Right ventricle myocardium inferior (tissue), 1 donor: ENCODE measurements at places on chromosomes 3 and 15. TPM values are rescaled to one million over a fixed set of nuclear protein-coding genes. Genes with fewer than 3 reads are reported as not detected.
A peak's percentile ranks its signal among the peaks of the same experiment; 100 is the strongest.

DNA sequence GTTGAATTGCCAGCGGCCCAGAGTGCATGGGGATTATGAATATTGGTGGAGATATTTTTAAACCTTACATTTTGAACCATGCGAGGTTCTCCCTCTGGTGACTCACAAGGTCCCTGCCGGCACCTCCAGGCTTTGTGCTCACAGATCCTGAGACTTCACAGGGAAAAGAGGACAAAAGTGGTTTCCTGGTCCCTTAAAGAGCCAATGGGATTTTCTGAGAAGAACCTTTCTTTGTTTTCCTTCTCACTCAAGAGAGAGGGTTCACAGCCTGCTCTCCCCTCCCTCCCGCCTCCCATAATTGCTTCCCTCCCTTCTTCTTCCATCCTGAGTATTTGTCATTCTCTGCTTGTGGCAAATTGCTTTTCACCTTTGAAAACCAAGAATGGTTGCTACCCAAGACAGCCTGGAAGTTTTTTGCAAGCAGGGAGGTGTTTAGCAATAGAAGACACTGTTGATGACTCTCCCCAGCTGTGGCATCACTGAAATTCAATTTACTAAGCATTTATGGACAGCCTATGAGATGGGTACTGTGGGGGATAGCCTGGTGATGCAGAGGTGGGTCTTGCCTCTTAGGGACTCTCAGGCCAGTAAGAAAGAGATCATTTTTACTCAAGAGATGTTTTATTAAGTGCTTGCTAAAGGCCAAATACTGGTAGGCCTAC, 76.6 kb downstream of the CPN2 start:
- no peak for DNase-seq

DNA sequence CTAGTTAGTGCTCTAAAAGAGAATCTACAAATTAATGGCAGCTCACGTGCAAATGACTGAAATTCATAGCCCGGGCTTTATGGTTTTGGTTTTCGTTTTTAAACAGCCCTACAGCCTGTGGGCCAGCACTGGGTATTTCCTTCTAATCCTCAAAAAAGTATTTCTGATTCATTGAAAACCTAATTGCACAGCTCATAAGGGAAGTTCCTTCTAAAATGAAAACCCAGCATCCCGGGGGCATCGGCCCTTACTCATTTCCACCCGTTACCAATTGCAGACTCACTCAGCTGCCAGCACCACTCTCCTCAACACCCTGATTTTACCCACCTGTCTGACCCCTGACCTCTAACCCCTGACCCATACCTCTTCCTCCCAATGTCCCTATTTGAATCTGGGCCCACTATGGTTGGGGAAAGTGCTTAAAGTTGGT, 59.5 kb upstream of the ZNF148 start:
- DNase-seq: no peak

GRCh38 chr15:29203718-29204368, 65.8 kb downstream of the NSMCE3 start:
- DNase-seq: no peak

The P3H2 gene
- 1.3 TPM for total RNA-seq

DNA sequence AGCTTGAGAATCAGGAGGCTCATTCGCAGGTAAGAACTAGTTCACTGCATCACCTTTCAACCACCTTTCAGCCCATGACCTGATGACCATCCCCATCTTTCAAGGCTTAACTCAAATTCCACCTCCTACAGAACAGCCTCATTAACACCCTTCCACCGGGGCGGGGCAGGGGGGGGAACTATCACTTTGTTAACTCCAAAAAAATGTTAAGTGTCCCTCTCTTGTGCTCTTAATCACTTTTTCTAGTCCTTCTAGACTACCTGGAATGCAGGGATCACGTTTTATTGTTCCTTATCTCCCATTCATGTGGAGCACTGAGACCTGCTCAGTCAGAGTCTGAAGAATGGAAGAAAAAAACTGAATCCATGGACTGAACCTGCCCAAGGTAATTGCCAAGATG, 51.8 kb downstream of the ATP13A4 start:
- no peak for DNase-seq

The ZNF717 gene
- total RNA-seq: 7.5 TPM

GRCh38 chr3:45994419-45995235, 997 bp downstream of the FYCO1 start:
- no peak for DNase-seq

The NR2F2 gene
- total RNA-seq: 14.2 TPM

The PLAAT1 gene
- total RNA-seq: 4.2 TPM

GRCh38 chr15:27956285-27956684, 142.8 kb downstream of the OCA2 start:
- no peak for DNase-seq

- no peak for DNase-seq
These were observed 26.7 kb downstream of the SCG3 start for GRCh38 chr15:51708013-51708412.

DNA sequence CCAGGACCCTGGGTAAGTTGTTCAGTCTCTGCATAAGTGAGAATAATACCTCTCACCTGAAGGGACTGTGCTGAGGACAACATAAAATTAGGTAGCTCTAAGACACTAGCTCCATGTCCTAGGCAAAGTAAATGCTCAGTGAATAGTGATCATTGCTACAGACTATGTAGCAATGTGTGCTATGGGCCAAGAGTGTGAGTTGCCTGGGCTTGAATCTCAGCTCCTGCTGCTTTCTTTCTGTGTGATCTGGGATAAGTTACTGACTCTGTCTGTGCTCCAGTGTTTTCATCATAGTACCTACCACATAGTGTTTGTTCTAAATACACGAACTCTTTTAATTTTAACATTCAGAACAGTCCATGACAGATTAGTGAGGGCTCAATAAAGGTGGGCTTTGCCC, 81.1 kb upstream of the MFGE8 start:
- no peak for DNase-seq

The KBTBD8 gene
- total RNA-seq: 4.1 TPM

The CASR gene
- total RNA-seq: not detected

The UBA7 gene
- total RNA-seq: 23.1 TPM

The CCRL2 gene
- total RNA-seq: 1.2 TPM

GRCh38 chr3:42780892-42781700, 8.0 kb upstream of the CCDC13 start:
- DNase-seq: no peak

DNA sequence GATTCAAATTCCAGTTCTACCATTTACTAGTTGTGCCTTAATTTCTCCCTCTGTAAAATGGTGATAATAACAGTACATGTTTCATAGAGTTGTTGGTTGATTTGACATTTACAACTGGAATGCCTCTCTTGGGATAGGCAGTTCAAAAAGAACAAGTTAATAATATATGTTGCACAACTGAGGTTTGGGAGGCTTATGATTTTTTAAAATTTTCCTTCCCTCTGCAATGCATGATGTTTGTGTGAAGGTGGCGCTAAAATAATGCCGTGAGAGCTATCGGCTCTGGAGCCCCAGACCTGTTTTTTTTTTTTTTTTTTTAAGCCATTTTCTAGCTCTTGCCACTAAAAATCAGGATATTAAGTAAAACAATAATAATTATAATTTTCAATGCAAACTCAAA, 18.6 kb downstream of the DNAJB11 start:
- no peak for DNase-seq

DNA sequence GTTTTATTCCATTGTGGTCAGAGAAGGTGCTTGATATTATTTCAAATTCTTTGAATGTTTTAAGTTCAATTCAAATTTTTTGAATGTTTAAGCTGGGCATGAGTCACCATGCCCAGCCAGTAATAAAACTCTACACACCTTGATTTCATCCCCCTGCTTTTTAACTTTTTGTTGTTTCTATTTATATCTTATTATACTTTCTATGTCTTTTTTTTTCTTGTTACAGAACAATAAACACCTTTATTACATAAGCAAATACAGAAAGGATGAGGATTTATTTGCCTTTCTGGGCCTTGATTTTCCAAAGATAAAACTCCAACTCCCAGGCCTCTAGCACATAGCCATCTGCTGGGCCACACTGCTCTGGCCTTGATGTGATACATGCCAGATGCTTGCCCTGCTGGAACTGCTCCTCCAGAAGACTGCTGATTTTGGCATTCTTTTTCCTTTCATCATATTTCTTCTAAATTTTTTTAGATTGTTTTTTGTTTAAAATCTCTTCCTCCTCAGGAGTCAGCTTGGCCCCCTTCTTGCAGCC, 14.0 kb downstream of the DNAH12 start:
- no peak for DNase-seq

DNA sequence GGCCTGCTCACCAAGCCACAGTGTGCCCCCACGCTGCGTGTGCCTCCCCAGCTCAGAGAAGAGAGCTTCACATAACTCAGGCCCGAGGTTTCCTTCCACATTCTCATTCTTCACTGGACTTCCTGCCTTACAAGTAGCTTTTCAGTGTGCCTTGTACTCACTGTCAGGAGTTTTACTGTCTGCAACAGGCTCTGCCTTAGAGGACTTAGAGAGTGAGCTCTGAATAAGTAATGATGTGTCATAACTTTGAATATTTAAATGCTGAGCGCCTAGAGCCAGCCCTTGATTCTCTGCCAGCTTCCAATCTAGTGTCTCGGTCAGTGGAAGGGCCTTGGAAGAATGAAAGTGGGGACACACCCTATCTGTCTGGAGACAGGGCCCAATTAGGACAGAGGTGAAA, 41.8 kb downstream of the ITGB5 start:
- no peak for DNase-seq

- DNase-seq: no peak
These were observed 122.7 kb downstream of the FBLN2 start for GRCh38 chr3:13671482-13672233.

- DNase-seq: no peak
These were observed 141.7 kb downstream of the LRRK1 start for GRCh38 chr15:101060576-101061551.

DNA sequence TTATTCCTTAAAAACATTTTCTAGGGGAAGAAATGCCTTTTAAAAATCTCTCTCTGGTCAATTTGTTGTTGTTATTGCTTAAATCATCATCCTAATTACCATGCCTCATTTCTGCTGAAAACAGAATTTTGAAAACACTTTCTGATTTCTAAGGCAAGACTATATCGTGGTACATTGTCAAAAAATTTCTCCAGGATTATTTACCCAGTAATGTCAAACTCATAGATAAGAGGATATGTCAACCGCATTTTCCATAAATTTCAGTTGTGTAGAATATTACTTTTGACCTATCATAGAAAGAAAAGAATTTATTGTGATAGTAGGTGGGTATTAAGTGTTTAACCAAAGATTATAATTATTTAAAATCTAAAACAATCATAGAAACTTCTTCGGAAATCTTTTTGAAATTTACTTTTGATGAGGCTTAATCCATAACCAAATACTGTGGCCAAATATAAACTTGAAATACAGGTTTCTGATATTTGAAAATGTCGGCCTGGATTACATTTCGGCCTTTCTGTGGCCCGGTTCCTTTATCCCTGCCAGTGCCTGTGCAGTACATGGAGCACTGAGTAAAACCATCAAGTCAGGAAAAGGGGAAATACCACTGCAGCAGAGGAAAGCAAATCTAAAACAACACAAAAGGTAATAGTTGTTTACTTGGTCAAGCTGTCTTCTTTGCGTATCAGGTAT, 173.4 kb downstream of the MYRIP start:
- DNase-seq: no peak

DNA sequence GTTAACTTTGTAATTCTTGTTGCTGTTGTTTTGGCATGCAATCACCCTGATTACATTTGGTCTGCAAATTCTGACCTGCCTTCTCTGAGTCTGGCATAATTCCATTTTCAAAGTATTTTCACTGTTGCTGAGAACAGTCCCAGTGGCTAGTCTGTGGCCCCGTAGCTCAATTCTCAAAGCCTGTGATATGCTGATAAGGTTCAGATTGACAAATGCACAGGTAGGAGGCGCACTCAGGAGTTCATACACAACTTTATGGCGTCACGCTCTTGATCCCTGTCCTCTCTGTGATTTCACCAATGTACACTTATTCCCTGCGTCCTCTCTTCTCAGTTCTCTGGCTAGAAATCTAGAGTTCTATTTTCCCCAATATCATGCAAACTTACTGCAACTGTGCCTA, 376.6 kb upstream of the SLCO3A1 start:
- no peak for DNase-seq

- DNase-seq: no peak
These were observed 48.0 kb upstream of the UTS2B start for GRCh38 chr3:191378142-191378812.

DNA sequence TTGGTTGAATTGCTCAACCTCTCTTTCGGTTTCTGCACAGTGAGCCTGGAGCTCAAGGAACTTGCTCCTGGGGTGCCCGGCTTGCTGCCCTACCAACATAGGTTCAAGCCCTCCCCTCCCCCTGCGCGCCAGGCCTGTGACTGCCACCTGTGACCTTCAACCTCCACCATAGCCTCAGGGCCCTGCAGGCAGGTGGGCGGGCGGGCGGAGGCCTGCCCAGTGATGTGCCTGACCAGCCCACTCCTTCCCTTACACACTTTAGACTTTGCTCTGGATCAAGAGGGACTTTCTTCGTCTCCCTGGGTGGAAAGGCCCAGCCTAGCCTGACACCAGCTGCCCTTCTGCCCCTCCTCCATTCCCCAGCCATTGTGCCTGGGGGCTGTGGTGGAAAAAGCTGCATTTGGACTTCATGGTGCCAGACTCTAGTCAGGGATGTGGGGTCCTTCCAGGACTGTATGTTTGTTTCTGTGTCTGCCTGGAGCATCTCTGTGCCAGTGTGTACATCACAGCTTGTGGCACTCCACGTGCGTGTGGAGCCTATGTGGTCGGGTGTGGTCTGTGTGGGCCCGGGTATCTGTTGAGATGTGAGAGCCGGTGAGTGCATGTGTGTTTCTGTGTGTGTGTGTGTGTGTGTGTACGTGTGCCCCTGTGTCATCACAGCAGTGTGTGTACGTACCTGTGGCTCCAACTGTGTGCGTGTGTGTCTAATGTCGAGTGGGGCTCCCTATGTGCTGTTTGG, 9.5 kb downstream of the PRKCD start:
- peak; percentile 81 for DNase-seq
